GM10248 (cell line): ENCODE measurements at places on chromosomes 2 and 18.

DNA sequence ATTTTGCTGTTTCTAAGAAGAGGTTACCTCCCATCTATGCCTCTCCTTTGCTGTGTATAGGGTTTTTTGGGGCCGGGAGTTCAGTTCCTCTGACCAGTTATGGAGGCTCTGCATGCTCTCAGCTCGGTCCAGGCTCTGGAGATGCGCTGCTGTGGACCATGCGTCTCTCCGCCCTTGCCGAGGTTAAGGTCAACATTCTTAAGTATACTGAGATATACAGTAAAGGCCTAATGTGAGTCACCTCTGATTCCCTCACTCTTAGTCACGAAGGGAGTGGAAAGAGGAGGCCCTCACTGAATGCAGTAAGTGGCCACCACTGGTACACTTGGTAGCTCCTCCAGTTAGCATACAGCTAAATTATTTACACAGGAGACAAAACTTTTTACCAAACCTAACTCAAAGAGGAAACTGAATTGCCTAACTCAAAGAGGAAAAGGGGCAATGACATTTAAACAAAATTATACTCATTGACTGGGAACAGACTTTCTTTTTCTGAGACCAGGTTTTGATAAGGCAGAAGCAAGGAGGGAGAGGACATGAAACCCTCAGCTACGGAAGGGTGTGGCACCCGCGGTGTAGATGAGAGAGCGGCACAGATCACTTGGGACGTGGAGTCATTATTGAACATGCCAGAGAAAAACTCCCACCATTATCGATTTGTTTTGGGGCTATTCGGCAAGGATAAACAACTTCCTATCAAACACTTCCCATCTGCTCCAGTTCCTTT lies 98.7 kb downstream of the COPS8 start:
- DNase-seq, result no peak

DNA sequence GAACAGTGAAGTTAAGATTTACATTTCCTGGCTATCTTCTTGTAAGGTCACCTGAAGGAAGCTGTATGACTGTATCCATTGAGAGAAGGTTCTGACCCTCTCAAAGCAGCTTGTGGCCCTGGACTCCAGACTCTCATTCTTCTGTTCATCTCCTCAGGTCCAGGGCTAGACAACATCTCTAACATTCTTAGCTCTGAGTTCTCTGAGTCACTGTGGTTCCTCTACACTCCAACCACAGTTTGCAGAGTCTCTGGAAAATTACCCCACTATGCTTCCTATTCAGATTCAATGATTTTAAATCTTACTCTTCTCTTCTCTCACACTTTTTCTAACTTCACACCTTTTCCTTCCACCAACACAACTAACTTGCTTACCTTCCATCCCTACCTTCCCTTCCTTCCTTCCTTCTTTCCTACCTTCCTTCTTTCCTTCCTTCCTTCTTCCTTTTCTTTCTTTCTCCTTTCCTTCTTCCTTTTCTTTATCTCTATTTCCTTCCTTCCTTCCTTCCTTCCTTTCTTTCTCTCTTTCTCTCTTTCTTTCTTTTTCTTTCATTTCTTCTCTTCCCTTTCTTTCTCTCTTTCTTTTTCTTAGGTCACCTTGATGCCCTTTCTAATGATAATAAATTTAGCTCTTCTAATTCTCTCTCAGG lies 824.3 kb upstream of the ZEB2 start:
- no peak for DNase-seq

DNA sequence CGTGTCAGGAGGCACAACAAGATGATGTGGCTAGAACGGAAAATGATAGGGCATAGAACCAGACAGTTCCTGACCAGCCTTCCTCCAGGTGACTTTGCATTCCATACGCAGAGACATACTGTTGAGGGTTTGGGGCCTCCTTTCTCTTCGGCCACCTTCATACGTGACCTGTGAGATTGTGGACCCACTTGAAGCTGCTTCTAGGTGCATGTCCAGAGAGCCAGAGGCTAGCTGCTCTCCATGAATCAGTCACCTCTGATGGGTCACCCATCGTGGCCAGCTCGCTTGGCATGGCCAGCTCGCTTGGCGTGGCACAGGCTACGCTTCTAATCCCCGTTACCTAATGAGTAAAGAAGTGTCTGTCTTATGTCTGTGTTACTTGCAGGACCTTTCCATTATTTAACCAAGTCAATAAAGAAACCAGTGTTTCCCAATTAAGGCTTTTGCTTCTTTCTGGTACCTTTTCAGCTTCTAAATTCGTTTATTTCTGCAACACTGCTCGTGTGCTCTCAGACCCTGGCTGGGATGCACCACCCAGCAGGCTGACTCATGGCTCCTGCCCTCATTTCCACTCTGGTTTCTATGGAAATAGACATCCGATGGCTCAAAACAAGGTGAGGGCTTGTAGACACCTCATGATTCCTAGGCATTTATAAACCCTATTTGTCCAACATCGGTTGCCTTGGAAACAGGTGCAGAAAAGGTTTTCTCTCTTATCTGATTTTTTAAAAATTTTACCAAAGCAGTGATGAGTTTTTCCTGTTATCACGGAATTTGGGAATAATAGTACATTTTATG lies 86.7 kb upstream of the B3GNT7 start:
- no peak for DNase-seq

DNA sequence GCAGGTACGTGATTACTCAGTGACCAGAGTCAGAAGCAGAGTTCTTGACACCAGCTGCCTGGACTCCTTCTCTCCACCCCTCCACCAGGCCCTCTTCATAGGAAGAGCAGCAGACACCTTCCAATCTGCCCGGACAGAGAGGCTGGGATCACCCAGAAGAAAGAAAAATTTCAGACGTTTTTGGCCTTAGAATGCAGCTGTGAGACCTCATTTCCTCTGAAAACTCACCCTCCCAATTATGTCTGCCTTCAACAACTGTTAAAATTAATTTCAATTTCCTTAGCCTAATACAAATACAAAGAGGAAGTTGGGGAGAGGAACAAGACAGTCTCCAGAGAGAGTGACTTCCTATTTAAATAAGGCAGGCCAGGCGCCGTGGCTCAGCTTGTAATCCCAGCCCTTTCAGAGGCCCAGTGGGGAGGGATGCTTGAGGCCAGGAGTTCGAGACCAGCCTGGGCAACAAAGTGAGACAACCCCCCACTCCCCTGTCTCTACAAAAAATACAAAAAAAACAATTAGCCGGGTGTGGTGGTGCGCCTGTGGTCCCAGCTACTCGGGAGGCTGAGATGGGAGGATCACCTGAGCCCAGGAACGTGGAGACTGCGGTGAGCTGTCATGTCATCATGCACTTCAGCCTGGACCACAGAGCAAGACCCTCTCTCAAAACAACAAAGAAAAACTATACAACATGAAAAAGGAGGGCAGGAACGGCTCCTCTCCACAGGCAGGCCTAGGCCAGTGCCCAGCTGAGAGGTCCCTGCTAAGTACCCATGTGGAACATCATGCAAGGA lies 1.6 kb downstream of the SLC66A2 start:
- no peak for DNase-seq

DNA sequence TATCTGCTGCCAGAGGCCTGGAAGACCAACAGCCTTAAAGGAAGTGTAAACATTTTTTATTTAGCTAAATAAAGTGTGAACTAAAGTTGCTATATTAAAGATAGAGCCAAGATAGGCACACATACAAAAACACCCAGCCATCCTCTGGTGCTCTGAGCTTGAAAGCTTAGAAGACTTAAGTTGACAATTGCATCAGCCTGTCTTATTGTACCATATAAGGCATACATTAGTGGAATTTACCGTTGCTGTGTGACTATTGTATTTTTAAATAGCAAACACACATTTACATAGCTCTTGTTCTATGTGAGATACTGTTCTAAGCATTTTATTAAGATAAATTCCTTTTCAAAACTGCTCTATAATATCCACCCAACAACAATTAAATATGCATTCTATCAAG lies 736.6 kb upstream of the ZEB2 start:
- DNase-seq, result no peak

- DNase-seq, result no peak
Observed at GRCh38 chr2:241739651-241740050, 5.2 kb downstream of the D2HGDH start.

DNA sequence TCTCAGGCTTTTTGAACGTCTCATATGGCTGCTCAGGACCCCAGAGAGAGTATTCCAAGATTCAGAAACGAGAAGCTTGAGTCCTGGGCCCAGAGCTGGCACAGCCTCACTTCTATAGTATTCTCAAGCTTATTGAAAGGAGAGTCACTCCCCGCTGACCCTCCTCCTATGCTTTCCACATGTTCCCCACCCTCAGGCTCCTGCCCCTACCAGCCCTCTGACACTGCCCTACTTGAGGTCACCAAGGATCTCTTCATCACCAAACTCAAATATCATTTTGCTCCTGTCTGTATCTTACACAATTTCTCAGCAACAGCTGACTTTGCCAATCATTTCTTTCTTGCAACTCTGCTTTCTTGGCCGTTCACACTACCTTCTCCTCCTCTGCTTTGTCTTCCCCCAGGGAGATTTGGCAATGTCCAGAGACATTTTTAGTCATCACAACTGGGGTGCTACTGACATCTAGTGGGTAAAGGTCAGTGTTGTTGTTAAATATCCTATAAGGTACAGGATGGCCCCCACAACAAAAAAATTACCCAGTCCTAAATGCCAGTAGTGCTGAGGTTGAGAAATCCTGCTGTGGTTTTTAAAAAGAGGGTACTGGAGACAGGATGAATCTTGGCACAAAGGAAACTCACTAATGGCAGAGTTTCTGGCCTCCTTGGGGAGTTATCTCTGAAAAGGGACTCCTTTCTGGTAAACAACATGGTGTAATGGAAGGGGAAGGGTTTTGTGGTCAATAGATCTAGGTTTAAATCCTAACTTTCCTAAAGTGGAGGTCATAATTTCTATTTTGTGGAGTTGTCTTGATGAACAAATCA lies 26.9 kb upstream of the INSIG2 start:
- peak; percentile 38 for DNase-seq

DNA sequence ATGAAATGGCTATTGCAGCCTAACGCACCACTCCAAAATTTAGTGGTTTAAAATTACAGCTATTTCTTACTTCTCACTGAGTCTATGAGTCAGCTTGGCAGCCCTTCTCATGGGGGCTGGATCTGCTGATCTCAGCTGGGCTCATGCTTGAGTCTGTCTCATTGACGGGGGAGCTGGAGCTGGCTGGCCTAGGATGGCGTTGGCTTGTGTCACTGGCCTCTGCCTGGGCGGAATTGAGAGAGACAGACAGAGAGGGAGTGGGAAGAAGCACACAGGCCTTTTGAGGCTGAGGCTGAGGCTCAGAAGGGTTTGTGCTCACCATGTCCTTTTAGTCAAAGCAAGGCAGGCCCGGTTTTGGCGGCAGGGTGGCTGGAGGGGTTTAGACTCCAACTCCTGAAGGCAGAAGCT lies 412.1 kb upstream of the MYT1L start:
- DNase-seq, result no peak

DNA sequence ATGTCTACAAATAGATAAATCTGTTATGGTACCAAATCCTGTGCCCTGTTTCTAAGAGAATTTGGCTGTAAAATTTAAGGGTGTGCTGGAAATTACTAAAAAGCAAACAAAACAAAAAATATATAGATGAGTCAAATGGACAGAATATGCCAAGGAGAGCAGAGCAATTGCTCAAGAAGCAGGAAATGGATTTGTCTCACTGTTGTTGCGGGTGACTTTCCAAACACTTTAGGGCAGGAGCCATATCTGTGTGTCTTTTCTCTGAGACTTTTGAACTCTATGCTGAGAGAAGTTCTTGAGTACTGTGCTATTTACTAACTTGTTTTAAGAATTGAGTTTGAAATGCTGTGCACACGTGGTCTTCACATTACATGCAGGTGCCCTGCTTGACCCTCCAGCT lies 221.7 kb downstream of the PHLPP1 start:
- DNase-seq, result no peak

DNA sequence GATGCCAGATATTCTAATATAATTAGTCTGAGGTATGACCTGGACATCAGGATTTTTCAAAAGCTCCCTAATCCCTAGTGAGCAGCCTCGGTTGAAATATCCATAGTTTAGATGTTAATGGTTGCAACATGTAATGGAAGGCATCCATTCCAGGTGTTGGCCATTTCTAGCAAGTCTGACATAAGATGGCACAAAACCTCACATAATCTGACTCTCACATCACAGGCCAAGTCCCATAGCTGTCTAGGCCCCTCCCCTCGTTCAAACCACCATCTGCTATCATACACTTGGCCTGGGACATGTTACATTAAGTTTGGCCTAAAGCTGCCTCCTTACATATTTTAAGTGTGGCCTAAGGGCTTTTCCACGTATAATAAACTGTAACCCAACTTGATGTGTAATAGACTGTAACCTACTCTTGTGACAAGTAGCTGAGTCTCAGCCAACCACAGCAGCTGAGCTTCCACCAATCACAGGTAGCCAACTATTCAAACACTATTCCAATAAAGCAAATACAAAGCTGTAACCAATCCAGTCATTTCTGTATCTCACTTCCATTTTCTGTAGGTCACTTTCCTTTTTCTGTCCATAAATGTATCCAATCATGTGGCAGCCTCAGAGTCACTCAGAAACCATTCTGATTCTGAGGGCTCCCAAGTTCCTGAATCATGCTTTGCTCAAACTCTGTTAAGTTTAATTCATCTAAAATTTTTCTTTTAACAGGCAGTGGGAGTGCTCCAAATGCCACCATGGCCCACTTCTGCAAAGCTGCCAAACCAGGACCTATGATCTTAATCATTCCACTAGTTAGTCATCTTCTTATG lies 59.4 kb downstream of the ADD2 start:
- no peak for DNase-seq

DNA sequence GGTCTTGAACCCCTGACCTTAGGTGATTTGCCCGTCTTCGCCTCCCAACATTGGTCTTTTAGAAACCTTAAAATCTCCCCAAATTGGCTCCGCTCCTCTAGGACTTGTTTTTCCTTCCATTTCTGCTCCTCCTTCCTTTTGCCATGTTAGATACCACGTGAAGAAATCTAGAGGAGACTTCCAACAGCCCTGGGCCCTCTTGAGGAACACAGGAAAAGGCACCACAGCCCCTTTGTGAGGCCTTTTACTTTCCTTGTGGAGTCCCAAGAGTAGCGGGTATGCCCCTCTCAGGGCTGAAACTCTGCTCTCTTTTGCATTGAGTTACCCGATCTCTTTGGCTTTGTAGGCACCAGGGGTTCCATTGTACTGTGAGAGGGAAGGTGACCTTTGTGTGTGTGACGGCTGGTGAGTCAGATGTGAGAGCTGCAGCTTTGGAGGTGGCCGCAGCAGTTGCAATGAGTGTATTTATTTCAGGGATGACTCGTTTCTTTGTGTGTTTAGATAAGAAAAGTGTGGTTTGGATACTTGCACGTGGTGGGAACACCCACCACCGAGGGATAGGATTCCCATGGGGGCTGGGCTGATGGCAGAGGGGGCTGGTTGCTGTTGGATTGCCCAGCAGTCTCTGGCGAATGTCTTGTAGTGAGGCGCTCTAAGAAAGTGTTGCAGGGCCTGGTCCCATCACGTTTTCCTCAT lies 218.4 kb upstream of the HS6ST1 start:
- no peak for DNase-seq
